Panc1 (cell line): ENCODE measurements at places on chromosomes 7 and 10. TPM values are rescaled to one million over a fixed set of nuclear protein-coding genes. Genes with fewer than 3 reads are reported as not detected.

DNA sequence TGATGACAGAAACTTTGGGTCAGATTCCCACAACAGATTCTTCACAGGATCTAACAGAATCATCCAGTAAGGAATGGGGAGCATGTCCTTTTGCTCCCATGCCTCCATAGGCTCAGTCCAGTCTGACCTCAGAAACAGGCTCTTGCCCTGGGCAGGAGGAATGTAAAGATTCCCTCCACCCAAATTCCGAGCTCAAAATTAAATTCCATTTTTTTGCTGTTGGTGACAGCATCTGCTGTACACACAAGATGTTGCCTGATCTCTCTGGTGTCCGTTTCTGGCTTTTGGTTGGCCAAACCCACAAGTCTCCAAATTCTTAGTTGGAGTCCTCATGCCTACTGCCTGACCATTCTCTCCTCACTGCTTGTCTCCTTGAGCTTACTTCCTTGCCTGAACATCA, 53.7 kb downstream of the SEM1 start:
- H3K4me1 ChIP-seq, result no peaks in the 10 kb centered on the region
- no peaks in the 10 kb centered on the region for H3K27me3 ChIP-seq
- no peak overlapping the region for H3K4me3 ChIP-seq
- no peak overlapping the region for H3K27ac ChIP-seq

DNA sequence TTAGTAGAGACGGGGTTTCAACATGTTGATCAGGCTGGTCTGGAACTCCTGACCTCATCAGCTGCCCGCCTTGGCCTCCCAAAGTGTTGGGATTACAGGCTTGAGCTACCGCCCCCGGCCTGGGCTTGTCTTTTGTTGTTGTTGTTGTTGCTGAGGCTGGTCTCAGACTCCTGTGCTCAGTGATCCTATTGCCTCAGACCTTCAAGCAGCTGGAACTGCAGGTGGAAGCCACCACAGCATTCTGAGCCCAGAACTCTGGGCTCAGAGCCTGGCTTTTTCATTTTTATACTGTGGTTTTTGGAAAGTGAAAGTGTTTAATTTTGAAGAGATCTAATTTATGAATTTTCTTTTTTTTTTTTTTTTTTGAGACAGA, 16.2 kb upstream of the DNAJB6 start:
- no peaks in the 10 kb centered on the region for H3K27me3 ChIP-seq
- no peaks in the 10 kb centered on the region for H3K36me3 ChIP-seq
- no peak for DNase-seq
- no peak overlapping the region for H3K4me3 ChIP-seq
- H3K27ac ChIP-seq, result no peak overlapping the region
- peaks cover 3% of the 10 kb centered on the region; the same call in 1 of the 2 replicates for H3K4me1 ChIP-seq

DNA sequence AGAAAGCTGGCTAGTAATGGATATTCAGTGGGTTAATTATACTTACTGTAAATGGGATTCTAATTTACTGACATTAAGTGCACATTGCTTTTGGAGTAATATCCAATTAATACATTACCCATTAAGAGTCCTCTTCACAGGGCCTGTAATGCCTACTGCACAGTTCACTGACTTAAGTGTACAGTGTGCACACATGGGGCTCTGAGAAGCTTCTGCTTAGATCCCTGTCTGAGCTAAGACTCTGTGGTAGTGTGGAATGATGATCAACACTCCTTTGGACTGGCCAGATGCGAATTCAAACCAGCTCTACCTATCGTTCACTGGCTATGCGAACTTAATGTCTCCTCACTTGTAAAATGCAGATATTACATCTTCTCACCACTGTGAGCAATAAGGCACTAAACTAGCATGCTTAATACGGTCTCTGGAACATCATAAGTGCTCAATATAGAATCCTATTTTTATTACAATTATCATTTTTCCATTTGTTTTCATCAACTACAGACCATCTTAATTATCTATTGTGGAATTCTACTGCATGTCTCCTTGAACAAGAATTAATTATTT, 53.8 kb upstream of the SEC61G start:
- H3K4me3 ChIP-seq, result no peak overlapping the region
- H3K36me3 ChIP-seq, result no peaks in the 10 kb centered on the region
- no peak for DNase-seq
- H3K4me1 ChIP-seq, result no peaks in the 10 kb centered on the region
- H3K27me3 ChIP-seq, result no peaks in the 10 kb centered on the region

GRCh38 chr10:3774018-3774813, 10.8 kb downstream of the KLF6 start:
- peaks cover 53% of the 10 kb centered on the region for H3K4me1 ChIP-seq
- H3K27ac ChIP-seq, result peak overlapping the region; percentile 100
- peaks cover 14% of the 10 kb centered on the region for H3K36me3 ChIP-seq
- peak; percentile 72 for DNase-seq

Gene AFAP1L2
- total RNA-seq, result 170 TPM

Gene PSMC2
- 171 TPM for total RNA-seq

DNA sequence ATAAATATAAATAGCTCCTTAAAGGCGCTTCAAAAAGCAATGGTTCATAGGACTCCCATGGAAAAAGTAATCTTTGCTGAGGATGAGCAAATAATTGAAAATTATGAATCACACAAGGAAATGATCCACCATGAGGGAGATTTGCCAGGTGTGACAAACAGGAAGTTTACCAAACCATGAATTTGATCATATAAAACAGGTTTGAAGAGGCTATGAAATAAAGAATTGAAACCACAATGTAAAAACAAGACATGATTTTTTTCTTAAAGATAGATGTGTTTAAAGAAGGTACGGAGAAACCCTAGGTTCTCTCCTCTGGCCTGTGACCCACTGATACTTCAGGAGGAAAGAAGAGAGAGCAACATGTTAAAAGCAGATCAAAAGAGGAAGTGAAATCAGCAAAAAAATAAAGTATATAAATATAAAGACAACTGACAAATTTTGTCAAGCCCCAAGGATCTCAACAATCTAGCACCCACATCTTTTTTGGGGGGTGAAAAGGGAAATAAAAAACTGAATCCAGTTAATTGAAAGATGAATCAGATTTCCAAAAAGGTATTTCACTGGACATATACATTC, 111.3 kb upstream of the ASAH2 start:
- no peaks in the 10 kb centered on the region for H3K36me3 ChIP-seq
- H3K4me3 ChIP-seq, result no peak overlapping the region
- no peaks in the 10 kb centered on the region for H3K4me1 ChIP-seq
- DNase-seq, result no peak
- no peak overlapping the region for H3K27ac ChIP-seq

Gene MSMB
- total RNA-seq, result not detected

- peak; percentile 71 for DNase-seq
- no peaks in the 10 kb centered on the region for H3K27me3 ChIP-seq
- H3K4me3 ChIP-seq, result 0 out of 2 replicates have a peak overlapping the region, but pooled peaks have one; percentile 2
- H3K36me3 ChIP-seq, result no peaks in the 10 kb centered on the region
These were observed 17.2 kb upstream of the PSAP start for GRCh38 chr10:71868192-71868697.

DNA sequence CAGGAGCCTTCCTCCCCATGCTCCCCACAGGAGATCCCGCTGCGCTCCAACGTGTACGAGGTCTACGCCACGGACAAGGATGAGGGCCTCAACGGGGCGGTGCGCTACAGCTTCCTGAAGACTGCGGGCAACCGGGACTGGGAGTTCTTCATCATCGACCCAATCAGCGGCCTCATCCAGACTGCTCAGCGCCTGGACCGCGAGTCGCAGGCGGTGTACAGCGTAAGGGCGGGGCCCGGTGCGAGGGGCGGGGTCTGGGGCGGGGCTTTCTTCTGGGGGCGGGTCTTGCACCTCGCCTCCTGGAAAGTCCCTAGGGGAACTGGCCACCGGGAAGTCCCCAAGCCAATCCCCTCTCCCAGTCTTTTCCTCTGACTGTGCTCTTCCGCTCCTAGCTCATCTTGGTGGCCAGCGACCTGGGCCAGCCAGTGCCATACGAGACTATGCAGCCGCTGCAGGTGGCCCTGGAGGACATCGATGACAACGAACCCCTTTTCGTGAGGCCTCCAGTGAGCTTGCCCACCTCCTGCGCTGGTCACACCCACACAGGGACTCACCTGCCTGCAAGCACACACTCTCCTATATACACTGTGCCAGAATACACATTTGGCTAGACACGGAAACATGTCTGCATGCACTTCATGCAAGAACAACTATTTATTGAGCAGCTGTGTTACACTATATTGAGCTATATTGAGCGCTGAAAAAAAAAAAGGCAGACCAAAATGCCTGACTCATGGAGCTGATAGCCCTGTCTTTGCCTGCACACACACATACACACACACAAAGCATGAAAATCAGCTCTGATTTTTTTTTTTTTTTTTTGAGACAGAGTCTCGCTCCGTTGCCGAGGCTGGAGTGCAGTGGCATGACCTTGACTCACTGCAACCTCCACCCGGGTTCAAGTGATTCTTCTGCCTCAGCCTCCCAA, 32.7 kb upstream of the VSIR start:
- no peaks in the 10 kb centered on the region for H3K27me3 ChIP-seq
- H3K27ac ChIP-seq, result no peak overlapping the region
- no peaks in the 10 kb centered on the region; the same call in 1 of the 2 replicates for H3K4me1 ChIP-seq
- H3K36me3 ChIP-seq, result no peaks in the 10 kb centered on the region
- DNase-seq, result no peak

Gene MOGAT3
- total RNA-seq, result 0.23 TPM

GRCh38 chr10:70602665-70603448, at the start of gene PRF1:
Gene PRF1 (minus strand): TSS chr10:70602741. CDS start chr10:70600902, 1,839 bp downstream.
- H3K4me1 ChIP-seq, result no peaks in the 10 kb centered on the region
- H3K36me3 ChIP-seq, result no peaks in the 10 kb centered on the region
- no peak for DNase-seq
- H3K27ac ChIP-seq, result no peak within 1 kb of the TSS
- H3K27me3 ChIP-seq, result no peaks in the 10 kb centered on the region

Gene LIPF
- not detected for total RNA-seq

GRCh38 chr7:98562381-98562823, 54.7 kb upstream of the NPTX2 start:
- H3K36me3 ChIP-seq, result no peaks in the 10 kb centered on the region
- no peak overlapping the region for H3K4me3 ChIP-seq
- no peaks in the 10 kb centered on the region for H3K4me1 ChIP-seq
- H3K27me3 ChIP-seq, result no peaks in the 10 kb centered on the region
- no peak overlapping the region for H3K27ac ChIP-seq
- DNase-seq, result no peak

DNA sequence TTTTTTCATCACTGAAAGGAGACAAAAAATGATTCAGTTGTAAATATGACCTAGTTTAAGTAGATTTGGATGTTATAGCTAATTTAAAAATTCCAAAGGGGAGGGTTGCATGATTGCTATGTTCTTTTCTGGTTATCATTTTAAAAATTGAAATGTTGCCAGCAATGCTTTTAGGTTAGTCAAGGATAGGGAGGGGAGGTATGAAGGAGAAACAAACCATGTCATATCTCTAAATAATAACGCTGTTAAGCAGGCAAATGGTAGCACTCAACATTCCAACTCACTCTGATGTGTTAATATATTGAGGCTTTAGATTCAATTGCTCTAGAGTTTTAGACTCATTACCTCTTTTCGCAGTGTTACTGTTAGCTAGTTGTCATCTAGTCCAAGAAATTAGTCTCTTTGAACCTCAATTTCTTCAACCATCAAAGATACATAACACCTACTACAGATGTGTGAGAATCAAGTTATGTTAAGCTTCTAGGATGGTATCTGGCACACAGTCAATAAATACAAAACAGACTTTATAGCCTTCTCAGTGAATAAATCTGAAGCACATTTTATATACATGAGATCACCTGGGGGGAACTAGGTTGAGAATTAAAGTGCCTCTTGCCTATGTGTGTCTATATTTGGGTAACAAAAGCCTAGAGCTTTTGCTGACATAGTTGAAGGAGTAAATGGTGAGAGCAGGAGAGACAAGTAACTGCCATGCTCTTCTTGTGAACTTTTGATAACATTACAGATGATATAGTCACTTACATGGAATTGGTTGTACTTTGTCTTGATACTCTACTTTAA, 124.9 kb downstream of the CSTF2T start:
- H3K27me3 ChIP-seq, result no peaks in the 10 kb centered on the region
- no peaks in the 10 kb centered on the region for H3K4me1 ChIP-seq
- DNase-seq, result no peak
- H3K27ac ChIP-seq, result no peak overlapping the region
- no peaks in the 10 kb centered on the region for H3K36me3 ChIP-seq
- H3K4me3 ChIP-seq, result no peak overlapping the region

- no peaks in the 10 kb centered on the region for H3K36me3 ChIP-seq
- no peak for DNase-seq
- H3K4me1 ChIP-seq, result no peaks in the 10 kb centered on the region
These were observed 184.9 kb downstream of the PTEN start for GRCh38 chr10:88048312-88048711.

Gene SEC31B
- 17.8 TPM for total RNA-seq

- H3K4me3 ChIP-seq, result no peak overlapping the region
- H3K27ac ChIP-seq, result no peak overlapping the region
These were observed 127.1 kb downstream of the CLEC2L start for GRCh38 chr7:139650429-139651100.

DNA sequence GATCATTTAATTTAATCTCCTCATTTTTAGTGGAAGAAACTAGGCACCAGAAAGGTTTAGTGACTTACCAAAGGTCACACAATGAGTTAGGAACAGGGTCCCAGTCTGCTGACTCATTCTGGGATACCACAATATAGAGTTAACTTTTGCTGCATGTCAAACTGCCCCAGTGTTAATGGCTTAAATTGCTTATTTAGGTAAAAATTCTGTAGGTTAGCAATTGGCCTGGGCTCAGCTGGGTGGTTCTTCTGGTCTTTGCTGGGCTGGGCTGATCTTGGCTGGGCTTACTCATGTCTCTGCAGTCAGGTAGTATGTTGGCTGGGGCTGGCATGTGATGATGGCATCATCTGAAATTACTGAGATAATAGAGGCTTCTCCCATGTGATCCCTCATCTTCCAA, 111.6 kb downstream of the EMX2 start:
- DNase-seq, result no peak
- H3K4me1 ChIP-seq, result no peaks in the 10 kb centered on the region
- H3K36me3 ChIP-seq, result no peaks in the 10 kb centered on the region
- no peaks in the 10 kb centered on the region for H3K27me3 ChIP-seq
- no peak overlapping the region for H3K4me3 ChIP-seq
- H3K27ac ChIP-seq, result no peak overlapping the region

DNA sequence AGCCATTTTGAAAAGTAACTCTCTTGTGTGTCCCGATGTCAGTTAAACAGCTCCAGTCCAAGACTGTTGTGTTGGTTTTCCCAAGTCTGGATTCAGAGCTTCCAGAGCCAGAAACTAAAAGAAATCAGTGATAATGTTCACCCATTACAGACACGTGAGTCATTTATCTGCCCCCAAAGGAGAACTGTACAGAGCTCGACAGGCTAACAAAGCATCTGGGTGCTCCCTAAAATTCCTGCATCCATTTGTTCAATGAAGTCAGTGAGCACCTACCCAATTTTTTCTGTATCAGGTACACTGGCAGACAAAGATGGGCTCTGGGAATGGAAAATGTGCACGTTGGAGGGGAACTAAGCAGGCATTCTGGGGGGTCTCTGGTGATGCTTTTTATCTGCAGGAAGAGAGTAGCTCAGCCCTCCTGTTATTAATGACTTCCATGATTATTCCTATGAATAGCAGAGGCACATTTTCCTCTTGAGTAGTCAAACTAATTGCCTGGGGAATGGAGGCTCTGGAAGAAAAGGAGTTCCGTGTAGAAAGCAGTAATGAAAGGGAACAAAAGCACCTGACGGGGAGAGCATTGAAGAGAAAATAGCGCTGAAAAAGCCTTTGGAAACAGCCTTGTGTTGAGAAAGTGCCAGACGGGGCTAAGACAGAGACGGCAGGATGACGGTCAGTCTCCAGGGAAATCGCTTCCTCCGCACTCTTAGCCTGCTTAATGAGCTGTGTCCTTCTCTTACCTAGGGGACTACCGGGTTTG, 75.3 kb downstream of the GAD2 start:
- H3K4me3 ChIP-seq, result no peak overlapping the region
- H3K4me1 ChIP-seq, result no peaks in the 10 kb centered on the region
- no peaks in the 10 kb centered on the region for H3K27me3 ChIP-seq
- H3K36me3 ChIP-seq, result no peaks in the 10 kb centered on the region
